ENCODE measurements at places on chromosomes 7 and 10.

GRCh38 chr10:109007514-109007913, 915.8 kb downstream of the XPNPEP1 start:
- DNase-seq, result no peak

- no peak for DNase-seq
Measured at GRCh38 chr7:121620206-121620605, 224.1 kb upstream of the FAM3C start.

DNA sequence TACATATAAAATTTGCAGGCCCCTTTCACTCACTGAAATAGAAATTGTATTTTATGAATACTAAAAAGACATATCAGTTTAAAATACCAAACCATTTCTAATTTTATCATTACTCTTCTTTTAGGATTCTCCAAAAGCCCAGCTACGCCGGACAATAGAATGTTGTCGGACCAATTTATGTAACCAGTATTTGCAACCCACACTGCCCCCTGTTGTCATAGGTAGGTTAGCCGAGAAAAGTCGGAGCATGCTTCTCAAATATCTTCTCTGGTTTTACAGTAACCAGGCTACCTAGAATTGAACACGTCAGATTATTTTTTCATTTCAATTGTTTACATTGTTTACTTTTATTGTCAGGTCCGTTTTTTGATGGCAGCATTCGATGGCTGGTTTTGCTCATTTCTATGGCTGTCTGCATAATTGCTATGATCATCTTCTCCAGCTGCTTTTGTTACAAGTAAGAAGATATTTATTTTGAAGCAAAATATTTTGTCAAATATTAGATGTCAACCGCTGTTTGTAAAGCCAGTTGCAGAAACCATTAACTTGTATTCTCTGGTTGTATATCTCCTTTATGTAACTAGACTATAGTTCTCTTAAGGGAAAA, 57.6 kb downstream of the MMRN2 start:
- DNase-seq, result peak; percentile 16

GRCh38 chr7:45460379-45460778, 113.8 kb upstream of the ADCY1 start:
- no peak for DNase-seq

GRCh38 chr7:5625938-5626337, 155.5 kb downstream of the RNF216 start:
- DNase-seq, result peak; percentile 74

DNA sequence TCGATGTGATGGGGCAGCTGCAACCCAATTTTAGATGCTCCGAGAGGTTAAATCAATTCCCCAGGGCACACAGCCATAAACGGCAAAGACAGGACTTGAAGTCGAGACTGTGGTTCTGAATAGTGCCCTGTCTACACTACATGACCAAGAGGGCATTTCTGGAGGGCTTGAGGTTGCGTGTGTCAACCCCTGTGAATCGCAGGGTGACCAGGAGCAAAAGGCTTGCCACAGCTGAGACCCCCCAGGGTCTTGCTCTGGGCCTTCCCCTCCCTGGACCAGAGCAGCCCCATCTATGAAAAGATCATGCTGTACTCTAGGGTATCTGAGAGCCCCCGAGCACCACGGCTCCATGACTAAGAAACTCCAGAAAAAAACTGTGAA, 26.8 kb upstream of the RASGEF1A start:
- no peak for DNase-seq

GRCh38 chr7:132280335-132280734, 295.9 kb downstream of the PLXNA4 start:
- DNase-seq, result no peak

DNA sequence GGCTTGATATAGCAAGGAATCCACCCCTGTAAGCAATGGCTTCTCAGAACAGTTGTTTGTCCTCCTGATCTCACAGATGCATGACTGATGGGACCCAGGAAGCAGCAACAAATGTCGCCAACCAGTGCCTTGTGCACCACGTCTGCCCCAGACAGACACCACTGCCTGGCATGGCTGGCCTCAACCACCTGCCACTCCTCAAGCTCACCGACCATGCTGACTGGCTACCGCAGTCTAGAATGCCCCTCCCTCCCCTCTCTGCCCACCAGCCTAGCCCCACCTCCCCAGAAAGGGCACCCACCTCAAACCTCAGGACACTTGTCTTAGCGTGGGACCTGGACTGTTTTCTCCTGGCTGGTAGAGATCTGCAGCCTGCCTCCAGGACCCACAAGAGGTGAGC, 24.0 kb downstream of the LRRC20 start:
- no peak for DNase-seq

- peak; percentile 20 for DNase-seq
Measured at GRCh38 chr10:93680412-93681047, 21.9 kb downstream of the FRA10AC1 start.

GRCh38 chr7:155339474-155339873, 41.8 kb downstream of the INSIG1 start:
- no peak for DNase-seq

DNA sequence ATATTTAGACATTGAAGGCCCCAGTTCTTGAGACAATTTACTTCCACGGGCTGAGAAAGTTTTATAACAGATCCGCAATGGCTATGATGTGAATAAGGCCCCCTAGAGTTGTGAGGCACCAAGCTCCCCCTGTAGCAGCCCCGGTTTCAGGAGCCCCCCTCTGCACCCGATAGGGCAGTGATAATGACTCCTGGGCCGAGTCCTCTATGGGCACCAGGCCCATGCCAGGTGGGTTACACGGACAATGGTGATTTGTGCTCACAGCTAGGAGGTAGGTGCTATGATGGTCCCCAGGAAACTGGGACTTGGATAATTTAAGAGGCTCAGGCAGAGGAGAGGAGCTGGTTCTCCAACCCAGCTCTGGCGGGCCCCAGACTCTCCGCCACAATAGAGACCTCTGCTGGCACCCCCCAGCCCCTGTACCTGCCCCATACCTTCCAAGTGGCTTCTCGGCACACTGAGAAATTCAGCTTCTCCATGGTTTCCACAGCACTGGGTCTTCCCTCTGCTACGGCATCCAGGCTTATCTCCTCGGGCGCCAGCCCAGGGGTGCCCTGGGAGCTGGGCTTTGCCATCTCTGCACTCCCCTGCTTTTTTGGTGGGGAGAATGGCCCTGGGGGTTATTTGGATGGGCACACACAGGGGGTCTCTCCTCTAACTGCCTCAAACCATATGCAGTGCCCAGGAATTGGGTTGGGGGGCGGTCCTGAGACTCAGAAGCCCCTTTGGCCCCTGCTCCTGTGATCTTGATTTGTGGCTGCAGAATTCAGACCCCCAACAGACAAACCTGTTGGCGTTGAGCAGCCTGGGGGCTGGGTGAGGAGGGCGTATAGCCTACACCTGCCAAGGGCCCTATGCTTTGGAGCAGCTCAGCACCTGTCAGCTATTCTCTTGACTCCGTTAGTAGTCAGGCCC, 12.2 kb upstream of the KCP start:
- DNase-seq, result no peak

GRCh38 chr7:157875230-157876179, 538.7 kb downstream of the DNAJB6 start:
- no peak for DNase-seq

GRCh38 chr7:25839084-25839769, 312.8 kb upstream of the NFE2L3 start:
- DNase-seq, result no peak

DNA sequence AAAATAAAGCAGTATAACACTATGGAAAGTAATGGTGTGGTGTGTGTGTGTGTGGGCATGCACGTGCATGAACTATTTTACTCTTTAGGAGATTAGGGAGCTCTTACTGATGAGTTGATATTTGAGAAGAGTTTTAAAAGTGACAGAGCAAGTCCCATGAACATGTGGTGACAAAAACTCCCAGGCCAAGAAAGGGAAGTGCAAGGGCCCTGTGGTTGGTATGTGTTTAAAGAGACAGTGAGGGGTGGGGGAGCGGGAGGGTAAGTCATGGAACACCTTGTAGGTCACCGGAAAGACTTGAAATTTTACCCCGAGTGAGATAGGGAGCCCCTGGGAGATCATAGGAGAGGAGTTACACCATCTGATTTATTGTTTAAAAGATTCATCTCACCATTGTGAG, 63.3 kb downstream of the AKR1B1 start:
- DNase-seq, result no peak

DNA sequence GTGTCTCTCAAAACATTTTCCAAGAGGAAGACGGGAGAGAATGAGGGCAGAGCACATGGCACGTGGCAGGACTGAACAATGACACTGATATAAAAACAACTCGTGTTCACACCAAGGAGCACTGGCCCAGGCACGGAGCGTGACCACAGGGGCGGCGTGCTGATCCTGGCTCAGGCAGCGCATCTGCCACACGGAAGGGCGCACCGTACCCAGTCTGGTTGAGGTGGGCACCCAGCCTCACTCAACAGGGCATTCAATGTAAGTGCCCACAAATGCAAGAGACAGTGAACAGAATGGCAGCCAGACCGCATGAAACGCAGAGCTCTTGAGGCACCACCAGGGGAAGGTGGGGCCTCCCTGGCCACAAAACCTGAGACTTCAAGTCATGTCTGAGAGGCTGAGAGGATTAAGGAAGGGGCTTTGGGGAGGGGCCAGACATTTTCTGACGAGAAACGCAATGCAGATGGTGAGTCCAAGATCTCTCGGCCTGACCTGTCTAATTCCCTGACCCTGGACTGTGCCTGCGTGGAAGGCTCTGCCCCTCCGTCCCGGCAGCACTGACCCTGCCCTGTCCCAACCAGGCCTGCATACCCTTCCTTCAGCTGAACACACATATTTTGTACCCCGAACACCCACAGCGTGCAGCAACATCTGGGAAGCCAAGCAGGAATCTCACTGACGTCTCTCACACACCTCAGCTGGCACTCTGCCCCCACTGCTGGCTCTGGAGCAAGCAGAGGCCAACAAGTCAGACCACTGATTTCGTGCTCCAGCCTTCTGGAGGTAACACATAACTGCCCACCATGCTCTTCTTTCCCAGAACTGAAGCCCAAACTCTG, 35.5 kb downstream of the VOPP1 start:
- no peak for DNase-seq

GRCh38 chr10:30219971-30220751, 128.9 kb downstream of the MTPAP start:
- peak; percentile 70 for DNase-seq

GRCh38 chr10:43027331-43027955, 49.4 kb upstream of the RET start:
- DNase-seq, result no peak

- DNase-seq, result no peak
Measured at GRCh38 chr10:33122014-33122809, 164.2 kb upstream of the ITGB1 start.

GRCh38 chr7:111005445-111005844, 85.5 kb upstream of the LRRN3 start:
- DNase-seq, result no peak

DNA sequence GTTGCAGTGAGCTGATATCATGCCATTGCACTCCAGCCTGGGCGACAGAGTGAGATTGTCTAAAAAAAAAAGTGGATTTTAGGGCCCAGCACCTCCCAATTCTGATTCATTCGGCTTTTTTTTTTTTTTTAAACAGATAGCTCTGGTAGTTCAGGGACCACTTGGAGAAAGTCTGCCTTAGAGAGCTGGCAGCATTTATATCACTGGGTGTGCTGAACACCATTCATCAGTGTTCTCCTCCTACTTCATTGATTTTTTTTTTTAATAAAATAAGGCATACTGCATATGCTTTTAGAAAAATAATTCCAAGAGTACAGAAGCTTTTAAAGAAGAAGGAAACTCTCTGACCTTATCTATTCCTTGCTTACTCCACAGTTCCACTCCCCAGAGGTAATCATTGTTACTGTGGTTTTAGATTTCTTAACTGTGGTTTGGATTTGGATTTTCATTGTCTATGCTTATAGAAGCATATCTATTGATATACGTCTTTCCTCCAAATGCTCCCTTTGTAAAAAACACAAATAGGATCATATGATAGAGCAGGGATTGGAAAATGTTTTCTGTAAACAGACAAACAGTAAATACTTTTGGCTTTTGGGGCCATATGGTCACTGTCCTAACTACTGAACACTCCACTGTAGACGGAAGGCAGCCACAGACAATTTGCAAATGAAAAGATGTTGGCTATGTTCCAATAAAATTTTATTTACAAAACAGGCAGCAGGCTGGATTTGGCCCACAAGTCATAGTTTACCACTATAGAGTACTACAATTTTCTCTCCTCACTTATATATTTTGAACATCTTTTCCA, 21.1 kb upstream of the SAR1A start:
- no peak for DNase-seq

GRCh38 chr10:128062331-128062880, 63.8 kb downstream of the MKI67 start:
- no peak for DNase-seq

- no peak for DNase-seq
Measured at GRCh38 chr10:69088801-69089501, 1.0 kb downstream of the SRGN start.

- DNase-seq, result no peak
Measured at GRCh38 chr10:90075995-90076394, 374.6 kb downstream of the KIF20B start.

GRCh38 chr7:34662058-34662708, 4.2 kb downstream of the NPSR1 start:
- DNase-seq, result no peak

GRCh38 chr10:93827056-93827804, 66.5 kb upstream of the SLC35G1 start:
- DNase-seq, result no peak

DNA sequence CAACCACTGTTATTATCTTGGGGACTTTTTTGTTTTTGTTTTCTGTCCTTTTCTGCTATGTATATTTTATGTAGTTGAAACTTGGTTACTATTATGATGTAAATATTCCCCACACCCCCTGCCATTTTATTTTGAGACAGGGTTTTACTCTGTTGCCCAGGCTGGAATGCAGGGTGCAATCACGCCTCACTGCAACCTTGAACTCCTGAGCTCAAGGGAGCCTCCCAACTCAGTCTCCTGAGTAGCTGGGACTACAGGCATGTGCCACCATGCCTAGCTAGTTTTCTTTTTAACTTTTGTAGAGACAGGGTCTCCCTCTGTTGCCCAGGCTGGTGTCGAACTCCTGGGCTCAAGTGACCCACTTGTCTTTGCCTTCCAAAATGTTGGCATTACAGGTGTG, 18.0 kb downstream of the GSTO2 start:
- no peak for DNase-seq

- DNase-seq, result no peak
Measured at GRCh38 chr7:81260152-81260551, 341.3 kb upstream of the SEMA3C start.

Data from epithelial cell of proximal tubule (primary cell).